NCI-H524 treated with DMSO at 0.1 percent for 48 hours (cell line): ENCODE measurements at places on chromosomes 11 and 22.

GRCh38 chr11:26584818-26585217, 12.8 kb upstream of the MUC15 start:
- no peak for DNase-seq

DNA sequence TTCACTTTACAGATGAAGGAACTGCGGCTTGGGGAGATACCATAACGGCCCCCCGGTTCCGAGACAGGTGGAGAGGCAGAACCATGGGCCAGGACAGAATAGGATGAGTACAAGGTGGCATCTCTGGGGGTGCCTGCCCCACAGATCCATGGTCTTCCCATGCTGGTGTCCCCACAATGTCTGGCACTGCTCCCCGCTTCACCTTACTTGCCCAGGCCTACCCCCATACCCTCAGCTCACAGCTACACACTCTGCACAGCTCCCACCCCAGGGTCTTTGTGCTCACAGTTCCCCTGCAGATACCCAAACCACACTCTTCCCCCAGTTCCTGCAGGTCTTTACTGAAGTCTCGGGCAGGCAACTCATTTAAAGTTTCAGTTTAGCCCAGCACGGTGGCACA, 11.4 kb upstream of the DGCR8 start:
- no peak for DNase-seq

GRCh38 chr11:42234451-42234951, 775.0 kb upstream of the LRRC4C start:
- no peak for DNase-seq

GRCh38 chr22:42581762-42582716, 28.3 kb downstream of the SERHL2 start:
- no peak for DNase-seq

DNA sequence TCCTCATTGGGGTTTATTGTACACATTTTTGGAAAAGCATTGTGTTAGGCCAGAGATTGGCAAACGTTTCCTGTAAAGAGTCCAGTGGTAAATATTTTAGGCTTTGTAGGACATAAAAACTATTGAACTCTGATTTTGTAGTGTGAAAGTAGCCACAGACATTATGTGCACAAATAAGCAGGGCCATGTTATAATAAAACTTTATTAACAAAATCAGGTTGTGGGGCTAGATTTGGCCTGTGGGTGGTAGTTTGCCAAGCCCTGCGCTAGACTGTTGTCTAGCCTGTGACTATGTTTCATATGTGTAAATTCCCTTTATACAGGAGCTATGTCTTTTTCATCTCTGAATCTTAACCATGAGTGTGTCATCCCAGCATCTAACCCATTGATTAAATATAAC, 104.1 kb downstream of the FBXO7 start:
- DNase-seq: no peak
